ENCODE measurements at places on chromosomes 6 and 20.

- peaks cover 39% of the 10 kb centered on the region for H3K4me1 ChIP-seq
- H3K27ac ChIP-seq = peak overlapping the region; percentile 57
- no peaks in the 10 kb centered on the region for H3K27me3 ChIP-seq
- H3K36me3 ChIP-seq = no peaks in the 10 kb centered on the region
- H3K4me3 ChIP-seq = no peak overlapping the region
- no peak for DNase-seq
These were observed 71.0 kb downstream of the CEBPB start for GRCh38 chr20:50261471-50262212.

DNA sequence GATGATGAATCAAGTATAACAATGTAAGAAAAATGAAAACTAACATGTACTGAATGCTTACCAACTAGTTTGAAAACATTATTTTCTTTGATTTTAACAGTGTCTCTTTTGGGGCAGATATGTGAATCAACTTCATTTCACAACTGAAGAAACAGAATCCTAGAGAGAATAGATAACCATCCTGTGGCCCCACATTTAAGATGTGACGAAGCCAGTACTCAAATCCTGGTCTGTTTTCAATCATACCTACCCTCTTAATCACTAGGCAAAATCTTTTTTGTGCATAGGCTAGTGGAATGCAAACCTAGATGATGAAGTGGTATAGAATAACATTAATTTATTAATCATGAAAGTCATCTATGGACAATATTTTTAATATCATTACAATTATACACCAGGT lies 371.6 kb upstream of the EPHA7 start:
- H3K36me3 ChIP-seq = no peaks in the 10 kb centered on the region
- DNase-seq = no peak
- H3K27me3 ChIP-seq = no peaks in the 10 kb centered on the region
- H3K27ac ChIP-seq = no peak overlapping the region
- H3K4me1 ChIP-seq = no peaks in the 10 kb centered on the region

DNA sequence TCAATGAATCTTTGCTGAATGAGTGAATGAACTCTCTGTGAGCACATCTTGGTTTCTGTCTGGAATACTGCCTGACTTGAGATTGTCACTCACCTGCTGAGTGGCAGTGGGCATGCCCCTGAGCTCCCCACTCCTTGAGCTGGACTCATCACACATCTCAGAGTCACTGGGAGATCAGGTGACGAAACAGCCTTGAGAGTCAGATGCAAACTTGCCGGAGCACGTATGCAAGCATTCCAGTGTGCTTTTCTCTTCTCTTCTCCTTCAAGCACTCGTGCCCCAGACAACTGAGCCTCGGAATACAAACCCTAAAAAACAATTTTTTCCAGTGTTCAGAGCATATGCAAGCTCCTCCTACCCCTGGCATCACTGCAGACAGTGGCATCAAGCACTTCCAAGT lies 9.4 kb upstream of the BMP7 start:
- no peak overlapping the region for H3K27ac ChIP-seq
- H3K27me3 ChIP-seq = peaks cover 17% of the 10 kb centered on the region
- H3K4me1 ChIP-seq = no peaks in the 10 kb centered on the region
- H3K36me3 ChIP-seq = no peaks in the 10 kb centered on the region
- no peak overlapping the region for H3K4me3 ChIP-seq
- DNase-seq = no peak

- H3K36me3 ChIP-seq = no peaks in the 10 kb centered on the region
- DNase-seq = no peak
- no peak overlapping the region for H3K4me3 ChIP-seq
- no peaks in the 10 kb centered on the region for H3K4me1 ChIP-seq
- H3K27ac ChIP-seq = no peak overlapping the region
These were observed 263.0 kb downstream of the SMOC2 start for GRCh38 chr6:168703990-168704389.

- H3K36me3 ChIP-seq = no peaks in the 10 kb centered on the region
- no peaks in the 10 kb centered on the region for H3K27me3 ChIP-seq
- H3K27ac ChIP-seq = no peak overlapping the region
- DNase-seq = no peak
These were observed 216.0 kb downstream of the SAMD5 start for GRCh38 chr6:147724454-147724853.

- H3K36me3 ChIP-seq = no peaks in the 10 kb centered on the region
- no peak overlapping the region for H3K27ac ChIP-seq
- H3K4me3 ChIP-seq = no peak overlapping the region
- H3K4me1 ChIP-seq = no peaks in the 10 kb centered on the region
- DNase-seq = no peak
These were observed 117.8 kb upstream of the F13A1 start for GRCh38 chr6:6438286-6438685.

DNA sequence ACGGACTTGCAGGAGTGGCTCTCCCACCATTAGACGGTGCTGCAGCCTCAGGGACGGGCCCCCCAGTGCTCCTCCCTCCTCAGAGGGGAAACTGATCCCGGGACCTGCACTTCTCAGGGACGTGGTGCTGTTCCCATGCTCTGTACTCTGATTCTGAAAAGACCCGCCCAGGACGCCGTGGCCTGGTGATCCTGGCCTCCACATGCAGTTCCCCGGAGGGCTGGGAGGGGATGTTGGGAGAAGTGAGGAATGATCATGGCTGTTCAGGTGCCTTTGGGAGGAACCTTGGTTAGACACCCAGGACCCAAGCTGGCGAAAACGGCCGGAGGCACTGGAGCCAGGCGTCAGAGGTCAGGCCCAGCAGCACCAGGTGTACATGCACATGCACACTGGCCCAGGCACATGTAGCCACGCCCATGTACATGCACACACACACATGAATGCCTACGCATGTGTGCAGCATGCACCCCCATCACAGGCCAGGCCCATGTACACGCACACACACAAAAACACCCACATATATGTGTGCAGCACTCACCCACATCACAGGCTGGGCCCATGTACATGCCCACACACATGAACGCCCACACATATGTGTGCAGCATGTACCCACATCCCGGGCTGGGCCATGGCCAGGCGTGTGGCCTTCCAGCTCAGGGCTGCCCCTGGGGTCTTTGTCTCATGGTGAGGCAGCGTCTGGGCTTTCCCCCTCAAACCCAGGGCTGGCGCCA lies 52.6 kb upstream of the DACT2 start:
- no peaks in the 10 kb centered on the region for H3K4me1 ChIP-seq
- DNase-seq = no peak
- peaks cover 3% of the 10 kb centered on the region for H3K27me3 ChIP-seq
- H3K36me3 ChIP-seq = no peaks in the 10 kb centered on the region

- H3K27ac ChIP-seq = no peak overlapping the region
- H3K4me3 ChIP-seq = no peak overlapping the region
- peaks cover 1% of the 10 kb centered on the region for H3K36me3 ChIP-seq
- no peaks in the 10 kb centered on the region for H3K4me1 ChIP-seq
- no peak for DNase-seq
These were observed 21.6 kb downstream of the L3MBTL1 start for GRCh38 chr20:43529051-43529450.

DNA sequence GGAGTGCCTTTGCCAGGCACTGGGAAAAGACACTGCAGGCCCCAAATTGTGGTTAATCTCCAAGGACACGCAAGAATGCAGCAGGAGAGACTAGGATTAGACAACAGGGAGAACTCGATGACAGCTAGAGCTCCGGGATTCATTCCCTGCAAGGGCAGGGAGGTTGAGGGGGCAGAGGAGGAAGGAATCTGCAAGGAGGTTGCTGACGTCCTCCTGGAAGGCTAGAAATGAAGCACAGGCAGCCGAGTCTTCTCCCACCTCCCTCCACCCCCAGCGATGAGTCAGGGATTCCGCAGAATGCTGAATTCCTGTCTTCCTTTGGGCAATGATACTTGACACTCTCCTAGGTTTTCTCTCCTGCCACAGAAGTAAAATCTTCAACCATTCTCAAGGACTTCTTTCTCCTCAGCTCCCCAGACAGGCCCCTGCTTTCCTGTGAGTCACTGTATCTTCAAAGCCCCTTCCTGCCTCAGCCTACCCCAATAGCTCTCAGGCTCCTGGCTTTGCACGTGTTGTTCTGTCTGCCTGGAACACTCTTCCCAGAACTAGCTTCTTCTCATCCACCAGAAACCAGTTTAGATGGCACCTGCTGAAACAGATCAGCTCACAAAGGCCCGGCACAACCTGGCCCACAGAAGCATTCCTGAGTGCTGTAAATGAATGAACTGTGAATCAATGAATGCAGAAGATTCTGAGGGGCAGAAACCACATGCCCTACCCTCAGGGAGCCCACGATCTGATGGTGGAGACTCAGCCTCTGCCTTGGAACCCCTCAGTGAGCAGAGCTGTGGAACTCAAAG lies 85.6 kb downstream of the MRPL14 start:
- peak overlapping the region; percentile 5 for H3K27ac ChIP-seq
- no peak for DNase-seq
- H3K4me1 ChIP-seq = peaks cover 12% of the 10 kb centered on the region
- no peak overlapping the region for H3K4me3 ChIP-seq
- no peaks in the 10 kb centered on the region for H3K36me3 ChIP-seq

DNA sequence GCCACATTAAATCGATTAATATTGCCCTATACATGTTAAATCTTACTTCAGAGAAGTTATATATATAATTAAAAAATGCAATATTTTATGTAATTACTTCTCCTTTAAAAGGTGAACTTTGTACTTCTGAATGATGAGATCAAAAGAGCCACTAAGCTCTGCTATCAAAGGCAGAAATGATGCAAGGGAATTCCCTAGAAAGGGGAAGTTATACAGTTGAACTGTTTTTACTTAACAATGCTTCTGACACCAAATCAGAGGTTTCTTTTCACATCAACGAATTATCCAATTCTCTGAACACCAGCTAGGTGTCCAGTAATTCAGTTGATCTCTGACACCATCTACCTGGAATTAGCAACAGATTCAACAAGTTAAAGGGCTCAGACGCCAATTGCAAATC lies 319.9 kb upstream of the TSHZ2 start:
- DNase-seq = no peak
- no peak overlapping the region for H3K27ac ChIP-seq
- H3K27me3 ChIP-seq = no peaks in the 10 kb centered on the region

DNA sequence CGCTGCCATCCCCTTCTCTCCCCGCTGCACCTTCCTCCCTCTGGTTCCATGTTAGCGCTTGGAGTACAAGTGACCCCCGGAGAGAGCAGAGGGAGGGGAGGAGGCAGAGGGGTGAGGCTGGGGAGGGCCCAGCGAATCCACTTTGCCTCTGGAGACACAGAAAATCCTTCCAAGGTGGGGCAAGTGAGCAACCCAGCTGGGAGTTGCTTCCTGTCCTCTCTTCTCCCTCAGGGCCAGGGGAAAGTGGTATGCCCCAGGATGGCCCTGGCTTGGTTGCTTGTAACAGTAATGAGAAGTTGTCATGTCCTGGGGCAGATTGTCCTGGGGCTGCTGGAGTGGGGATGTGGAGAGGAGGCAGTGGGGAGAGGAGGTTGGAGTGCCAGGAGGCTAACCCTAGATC lies 691 bp upstream of the ANGPT4 start:
- no peak overlapping the region for H3K4me3 ChIP-seq
- no peaks in the 10 kb centered on the region for H3K36me3 ChIP-seq
- H3K27ac ChIP-seq = no peak overlapping the region
- no peak for DNase-seq
- H3K4me1 ChIP-seq = peaks cover 3% of the 10 kb centered on the region

DNA sequence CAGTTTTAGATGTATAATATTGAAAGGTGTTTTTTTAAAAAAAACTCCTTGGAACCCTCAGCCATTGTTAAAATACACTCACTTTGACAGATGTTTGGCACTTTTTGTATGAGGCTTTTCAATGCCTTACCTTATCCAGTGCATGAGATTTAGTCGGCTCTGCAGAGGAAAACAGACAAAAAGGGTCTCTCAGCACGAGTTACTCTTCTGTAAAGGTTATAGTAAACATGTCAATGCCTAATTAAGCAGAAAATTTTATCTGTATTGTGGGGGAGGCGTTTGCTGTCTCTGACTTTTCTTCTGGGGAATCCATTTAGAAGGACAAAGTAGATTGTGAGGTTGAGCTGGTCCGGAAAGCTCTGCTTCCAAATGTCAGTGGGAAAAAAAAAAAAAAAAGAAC lies 278.3 kb downstream of the TSHZ2 start:
- H3K27ac ChIP-seq = no peak overlapping the region
- DNase-seq = no peak
- H3K36me3 ChIP-seq = no peaks in the 10 kb centered on the region
- no peaks in the 10 kb centered on the region for H3K27me3 ChIP-seq
- no peaks in the 10 kb centered on the region for H3K4me1 ChIP-seq

All from activated naive CD8-positive, alpha-beta T cell treated with anti-CD3 and anti-CD28 coated beads, Interleukin-2, amount 10 ng/mL, durations not matched to agents 7 days and 5 days (primary cell).